ENCODE measurements at places on chromosomes 6 and 20.
A peak's percentile ranks its signal among the peaks of the same experiment; 100 is the strongest.

DNA sequence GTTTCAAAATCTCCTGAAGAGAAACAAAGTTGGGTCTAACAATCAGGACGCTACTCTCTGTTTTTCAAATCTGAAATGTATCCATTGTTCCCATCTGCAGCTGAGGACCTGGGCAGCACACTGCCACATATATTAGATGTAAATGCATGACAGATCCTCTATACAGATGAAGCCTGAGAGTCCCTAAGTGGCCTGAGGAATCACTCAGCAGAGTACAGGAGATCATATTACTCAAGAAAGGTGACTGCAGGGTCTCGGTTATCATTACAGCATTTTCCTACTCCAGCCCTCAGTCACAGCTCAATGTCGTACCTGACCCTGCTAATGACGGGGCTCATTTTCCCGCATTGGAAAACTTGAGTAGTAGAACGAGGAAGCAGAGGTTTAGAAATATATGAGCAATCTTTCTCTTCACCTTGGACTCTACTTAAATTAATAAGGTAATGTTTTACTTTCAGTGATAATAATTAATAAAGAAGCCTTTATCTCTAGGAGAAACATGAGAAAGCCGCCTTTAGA, 256.2 kb upstream of the IRAK1BP1 start:
- DNase-seq = peak; percentile 2

DNA sequence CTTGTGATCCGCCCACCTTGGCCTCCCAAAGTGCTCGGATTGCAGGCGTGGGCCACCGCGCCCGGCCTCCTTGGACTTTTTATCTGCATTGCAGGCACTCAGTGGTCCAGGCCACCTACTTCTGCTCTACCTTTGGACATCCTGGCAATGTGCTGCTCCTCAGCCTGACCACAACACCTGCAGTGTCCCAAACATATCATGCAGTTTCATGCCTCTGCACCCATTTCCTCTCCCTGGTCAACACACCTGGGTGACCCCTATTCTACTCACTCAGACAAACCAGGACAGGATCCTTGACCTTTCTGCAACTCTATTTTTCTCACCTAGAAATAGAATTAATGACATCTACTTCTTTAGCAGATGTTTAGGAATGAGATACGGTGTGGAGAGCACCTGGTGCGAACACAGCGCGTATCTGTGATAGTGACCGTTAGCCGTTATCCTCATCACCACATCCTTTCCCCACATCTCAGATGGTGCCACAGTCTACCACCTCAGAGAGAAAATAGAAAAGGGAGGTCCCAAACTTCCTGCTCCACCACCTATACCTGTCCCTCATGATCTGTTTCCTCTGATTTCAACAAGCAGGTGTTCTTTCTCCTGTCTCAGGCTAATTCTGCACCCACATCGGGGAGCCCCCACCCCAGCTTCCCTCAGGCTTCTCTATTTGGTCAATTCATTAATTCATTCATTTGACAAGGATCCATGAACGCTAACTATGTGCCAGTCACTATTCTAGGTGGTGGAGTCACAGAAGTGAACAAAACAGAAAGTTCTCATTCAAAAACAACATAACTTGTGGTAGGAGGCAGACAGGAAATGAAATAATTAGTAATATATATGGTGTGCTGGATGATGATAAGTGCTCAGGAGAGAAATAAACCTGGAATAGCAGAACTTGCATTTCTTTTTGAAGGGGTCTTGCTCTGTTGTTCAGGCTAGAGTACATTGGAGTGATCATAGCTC, 4.3 kb upstream of the BTN3A2 start:
- DNase-seq = no peak

- no peak for DNase-seq
Observed at GRCh38 chr6:128397996-128398395, 122.4 kb downstream of the PTPRK start.

GRCh38 chr20:23240519-23240918, 110.1 kb upstream of the NXT1 start:
- no peak for DNase-seq

GRCh38 chr20:45436732-45437485, 21.0 kb downstream of the PIGT start:
- DNase-seq = peak; percentile 75

DNA sequence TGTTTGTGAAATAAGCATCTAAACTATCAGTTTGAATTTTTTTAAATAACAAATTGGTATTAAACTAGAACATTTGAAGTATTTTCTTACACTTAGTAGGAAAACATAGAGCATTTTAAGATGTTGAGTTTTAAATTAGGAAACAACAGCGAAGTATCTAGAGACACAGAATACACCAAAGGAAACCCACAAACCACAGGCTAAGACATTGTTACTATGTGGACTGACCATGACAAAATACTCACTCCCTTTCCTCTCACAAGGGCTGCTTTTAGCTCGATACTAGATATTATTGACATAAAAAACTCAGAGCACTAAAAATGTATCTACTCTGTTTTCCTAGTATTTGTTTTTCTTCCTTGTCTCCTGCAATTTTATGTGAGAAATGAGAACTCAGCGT, 266.0 kb upstream of the CITED2 start:
- no peak for DNase-seq

DNA sequence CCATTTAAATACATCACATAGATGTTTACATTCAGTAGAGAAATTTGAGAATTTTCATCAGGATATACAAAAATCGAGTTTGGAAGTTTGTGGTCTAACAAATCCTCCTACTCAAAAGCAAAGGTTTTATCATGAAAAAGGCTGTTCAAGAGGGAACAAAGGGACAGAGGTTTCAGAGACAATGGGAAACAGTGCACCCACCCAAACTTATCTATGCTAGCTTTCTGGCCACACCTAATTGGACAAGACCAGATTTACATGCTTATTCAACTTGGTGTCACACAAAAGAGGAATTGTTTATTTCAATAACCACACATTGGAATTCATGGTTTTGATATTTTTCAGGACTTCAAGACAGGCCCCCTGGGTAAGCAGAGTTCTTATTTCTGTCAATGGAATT, 28.4 kb upstream of the RSPO3 start:
- DNase-seq = no peak

- DNase-seq = no peak
Observed at GRCh38 chr6:22940581-22941290, 371.4 kb downstream of the HDGFL1 start.

GRCh38 chr6:42988486-42989020, 4.2 kb downstream of the PPP2R5D start:
- DNase-seq = no peak

DNA sequence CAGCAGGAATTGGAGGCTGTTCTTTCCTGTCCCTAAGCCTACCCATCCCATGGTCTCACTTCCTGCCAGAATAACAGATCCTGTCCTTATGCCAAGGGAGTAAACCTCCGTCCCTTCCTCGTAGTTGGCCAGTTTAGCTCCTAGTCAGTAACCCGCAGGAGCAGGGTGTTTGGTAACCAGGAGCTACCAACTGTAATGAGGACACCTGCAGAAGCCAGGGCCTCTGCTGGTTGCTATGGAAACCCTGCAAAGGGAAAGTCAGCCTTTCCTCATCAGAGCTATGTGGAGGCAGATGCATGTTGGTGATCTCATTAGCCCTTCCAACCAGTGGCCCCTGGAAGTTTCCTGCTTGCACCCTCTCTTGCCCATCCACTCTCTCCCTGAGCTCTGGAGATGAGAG, 368.2 kb upstream of the SULF2 start:
- DNase-seq = peak; percentile 58

DNA sequence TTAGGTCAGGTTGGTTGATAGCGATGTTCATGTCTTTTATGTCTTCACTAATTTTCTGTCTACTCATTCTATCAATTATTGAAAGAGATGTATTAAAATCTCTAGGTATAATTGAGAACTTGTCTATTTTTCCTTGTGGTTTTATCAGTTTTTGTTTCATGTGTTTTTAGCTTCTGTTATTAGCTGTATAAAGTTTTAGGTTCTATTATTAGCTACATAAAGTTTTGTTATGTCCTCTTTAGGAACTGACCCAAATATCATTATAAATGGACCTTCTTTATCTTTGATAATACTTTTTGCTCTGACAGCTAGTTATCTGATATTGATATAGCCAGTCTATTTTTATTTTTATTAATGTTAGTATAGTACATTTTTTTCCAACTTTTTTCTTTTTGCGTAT, 92.4 kb upstream of the TMEM170B start:
- DNase-seq = no peak

DNA sequence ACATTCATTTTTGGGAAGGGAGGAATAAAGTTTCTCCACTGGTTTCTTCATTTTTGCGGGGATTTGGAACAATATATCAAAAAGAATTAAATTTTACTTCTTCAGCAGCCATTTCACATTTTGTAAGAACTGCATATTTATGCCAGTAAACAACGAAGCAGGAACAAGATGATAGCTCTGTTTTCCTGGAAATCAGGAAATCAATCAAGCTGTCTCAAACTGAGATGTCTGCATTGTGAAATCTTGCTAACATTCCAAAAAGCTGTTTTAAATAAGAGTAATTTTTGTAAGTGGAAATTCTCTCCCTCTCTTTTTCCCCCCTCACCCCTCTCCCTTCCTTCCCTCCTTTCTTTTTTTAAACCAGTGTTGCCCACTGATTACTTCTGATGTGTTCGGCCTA, 20.0 kb downstream of the MAPK13 start:
- no peak for DNase-seq

- DNase-seq = no peak
Observed at GRCh38 chr20:32149566-32150170, 40.2 kb downstream of the TM9SF4 start.

DNA sequence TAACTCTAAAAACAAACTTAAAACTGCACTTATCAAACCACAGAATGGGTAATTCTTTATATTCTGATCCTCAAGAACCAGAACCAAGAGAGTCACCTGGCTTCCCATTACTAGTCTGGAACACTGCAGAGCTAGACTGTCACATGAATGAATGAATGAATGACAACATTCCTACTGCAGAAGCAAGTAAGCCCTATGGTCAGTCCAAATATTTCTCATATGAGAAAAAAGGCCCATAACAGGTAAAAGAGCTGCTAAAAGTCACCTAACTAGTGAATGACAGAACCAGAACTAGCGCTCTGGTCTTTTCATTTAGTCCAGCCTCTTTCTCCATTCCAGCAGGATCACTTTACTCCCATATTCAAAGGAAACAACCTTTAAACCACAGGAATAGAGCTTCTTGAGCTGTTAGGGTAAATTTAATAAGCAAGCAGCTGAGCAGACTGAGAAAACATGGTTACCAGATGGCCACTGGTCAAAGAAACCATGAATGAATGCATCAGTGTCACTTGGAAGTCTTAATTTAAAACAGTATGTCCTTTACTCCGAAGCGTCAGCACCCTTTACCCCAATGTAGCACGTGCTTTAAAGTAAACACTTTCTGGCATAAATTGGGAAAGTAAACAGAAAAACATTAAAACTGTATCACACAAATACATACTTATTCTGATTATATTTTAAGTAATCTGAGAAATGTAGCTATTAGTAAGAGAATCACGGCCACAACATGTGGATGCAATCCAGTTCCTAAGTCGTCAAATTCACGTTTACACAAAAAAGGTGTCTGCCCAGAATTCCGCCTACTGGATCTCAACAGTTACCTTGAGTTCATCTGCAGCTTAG, 1.4 kb downstream of the PREP start:
- no peak for DNase-seq

GRCh38 chr6:126616866-126617265, 277.0 kb downstream of the CENPW start:
- no peak for DNase-seq

DNA sequence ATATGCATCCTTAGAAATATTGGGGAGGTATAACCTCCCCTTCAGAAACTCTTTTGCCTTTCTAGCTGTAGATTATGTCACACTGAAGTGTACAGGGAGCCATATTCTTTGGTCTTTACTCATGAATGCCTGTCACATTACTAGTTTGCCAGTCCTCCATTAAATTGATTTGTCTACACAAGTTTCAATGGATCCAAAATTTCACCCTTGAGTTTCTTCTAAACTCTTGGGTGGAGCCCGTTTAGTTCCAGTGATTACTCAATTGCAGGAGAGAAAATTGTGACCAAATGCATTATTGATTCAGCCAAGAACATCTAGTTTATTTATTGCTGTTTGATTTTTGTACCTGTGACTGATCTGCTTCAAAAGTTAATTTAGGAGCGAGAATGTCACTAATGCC, 60.4 kb upstream of the TFB1M start:
- DNase-seq = no peak

GRCh38 chr6:158194487-158195280, 26.5 kb downstream of the GTF2H5 start:
- no peak for DNase-seq

DNA sequence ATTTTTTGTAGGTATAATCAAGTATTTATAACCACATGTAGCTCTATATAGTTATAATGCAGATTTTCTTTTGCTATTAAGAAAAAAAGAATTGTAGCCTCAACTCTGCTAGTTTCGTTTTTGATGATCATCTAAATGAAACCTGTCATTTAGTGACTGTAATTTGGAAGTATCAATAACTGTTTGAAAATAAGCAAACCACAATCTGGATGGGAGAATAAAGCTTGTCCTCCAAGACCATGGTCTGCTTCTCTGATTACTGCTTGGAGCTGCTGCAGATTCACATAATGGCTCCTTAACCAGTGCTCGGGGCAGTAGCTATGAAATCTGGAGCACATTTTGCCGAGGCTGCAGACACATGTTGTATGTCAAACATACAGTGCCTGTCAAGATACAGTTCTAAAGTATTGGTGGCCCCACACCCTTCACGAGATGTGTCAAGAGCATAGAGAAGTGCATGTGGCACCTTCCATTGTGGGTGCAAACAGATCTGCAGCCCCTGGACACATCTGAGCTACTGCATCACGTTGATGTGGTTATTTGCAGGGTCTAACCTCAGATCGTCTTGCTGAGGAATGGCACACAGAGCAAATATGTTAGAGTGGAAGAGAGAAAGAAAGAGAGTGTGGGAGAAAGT, 255.7 kb upstream of the SUPT3H start:
- no peak for DNase-seq

DNA sequence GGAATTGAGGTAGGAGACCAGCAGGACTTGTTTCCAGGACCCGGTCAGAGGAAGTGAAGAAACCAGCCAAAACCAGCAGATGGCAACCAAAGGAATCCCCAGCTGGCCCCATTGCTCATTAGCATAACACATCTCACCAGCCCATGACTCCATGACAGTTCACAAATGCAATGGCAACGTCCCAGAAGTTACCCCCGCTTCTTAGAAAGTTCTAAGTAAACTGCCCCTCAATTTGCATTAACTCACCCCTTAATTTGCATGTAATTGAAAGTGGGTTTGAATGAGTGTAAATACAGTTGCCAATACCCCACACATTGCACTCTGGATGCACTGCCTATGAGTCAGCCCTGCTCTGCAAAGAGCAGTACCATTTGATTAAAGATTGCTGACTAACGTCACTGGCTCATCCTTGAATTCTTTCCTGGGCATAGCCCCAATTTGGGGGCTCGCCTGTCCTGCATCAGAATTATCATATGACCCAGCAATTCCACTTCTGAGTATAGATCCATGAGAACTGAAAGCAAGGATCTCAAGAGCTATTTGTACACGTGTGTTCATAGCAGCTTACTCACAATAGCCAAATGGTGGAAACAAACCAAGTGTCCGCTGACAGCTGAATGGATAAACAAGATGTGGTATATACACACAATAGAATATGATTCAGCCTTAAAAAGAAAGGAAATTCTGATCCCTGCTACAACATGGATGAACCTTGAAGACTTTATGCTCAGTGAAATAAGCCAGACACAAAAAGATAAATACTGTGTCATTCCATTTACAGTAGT, 36.4 kb downstream of the MYLK4 start:
- DNase-seq = no peak

- no peak for DNase-seq
Observed at GRCh38 chr6:6176586-6177228, 143.8 kb downstream of the F13A1 start.

- DNase-seq = no peak
Observed at GRCh38 chr6:52548999-52549398, 27.9 kb downstream of the TRAM2 start.

All from NCI-H2171 (cell line).